NCI-H1048 (cell line): ENCODE measurements at places on chromosomes 6 and 20.

GRCh38 chr6:110201151-110201884, 21.1 kb downstream of the CDC40 start:
- DNase-seq, result no peak

- DNase-seq, result no peak
These were observed 22.9 kb upstream of the ZNF133 start for GRCh38 chr20:18265441-18265840.

GRCh38 chr20:18647777-18648176, 59.9 kb downstream of the DTD1 start:
- no peak for DNase-seq

DNA sequence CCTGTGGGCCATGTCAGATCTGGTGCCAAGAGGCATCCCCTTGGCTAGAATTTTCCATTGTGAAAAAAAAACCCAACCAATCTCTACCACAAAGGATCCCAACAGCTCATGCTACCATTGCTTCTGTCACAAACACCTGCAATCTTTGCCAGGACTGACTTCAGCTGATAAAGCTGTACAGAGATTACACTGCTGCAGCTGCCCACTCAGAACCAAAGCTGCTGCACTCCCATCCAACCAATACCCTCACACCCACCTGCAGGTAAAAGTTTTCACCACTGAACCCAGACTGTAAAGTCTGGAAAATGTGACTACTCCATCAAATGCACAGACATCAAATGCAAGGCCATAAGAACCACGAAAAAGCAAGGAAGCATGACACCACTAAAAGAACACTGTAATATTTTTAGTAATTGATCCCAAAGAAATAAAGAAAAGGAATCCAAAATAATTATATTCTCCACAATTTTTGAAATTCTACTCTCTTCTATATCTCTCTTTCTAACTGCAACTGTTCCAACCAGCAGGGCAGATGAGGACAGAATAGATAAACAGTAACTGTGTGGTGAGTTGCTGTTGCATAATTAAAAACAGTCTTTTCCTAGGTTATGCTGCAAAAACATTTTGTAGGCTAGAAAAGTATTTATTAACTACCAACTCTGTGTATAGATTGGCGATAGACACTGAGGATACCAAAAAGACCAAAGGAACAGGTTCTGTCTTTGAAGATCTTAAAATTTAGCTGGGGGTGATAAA, 128.0 kb upstream of the MCHR2 start:
- DNase-seq, result no peak

DNA sequence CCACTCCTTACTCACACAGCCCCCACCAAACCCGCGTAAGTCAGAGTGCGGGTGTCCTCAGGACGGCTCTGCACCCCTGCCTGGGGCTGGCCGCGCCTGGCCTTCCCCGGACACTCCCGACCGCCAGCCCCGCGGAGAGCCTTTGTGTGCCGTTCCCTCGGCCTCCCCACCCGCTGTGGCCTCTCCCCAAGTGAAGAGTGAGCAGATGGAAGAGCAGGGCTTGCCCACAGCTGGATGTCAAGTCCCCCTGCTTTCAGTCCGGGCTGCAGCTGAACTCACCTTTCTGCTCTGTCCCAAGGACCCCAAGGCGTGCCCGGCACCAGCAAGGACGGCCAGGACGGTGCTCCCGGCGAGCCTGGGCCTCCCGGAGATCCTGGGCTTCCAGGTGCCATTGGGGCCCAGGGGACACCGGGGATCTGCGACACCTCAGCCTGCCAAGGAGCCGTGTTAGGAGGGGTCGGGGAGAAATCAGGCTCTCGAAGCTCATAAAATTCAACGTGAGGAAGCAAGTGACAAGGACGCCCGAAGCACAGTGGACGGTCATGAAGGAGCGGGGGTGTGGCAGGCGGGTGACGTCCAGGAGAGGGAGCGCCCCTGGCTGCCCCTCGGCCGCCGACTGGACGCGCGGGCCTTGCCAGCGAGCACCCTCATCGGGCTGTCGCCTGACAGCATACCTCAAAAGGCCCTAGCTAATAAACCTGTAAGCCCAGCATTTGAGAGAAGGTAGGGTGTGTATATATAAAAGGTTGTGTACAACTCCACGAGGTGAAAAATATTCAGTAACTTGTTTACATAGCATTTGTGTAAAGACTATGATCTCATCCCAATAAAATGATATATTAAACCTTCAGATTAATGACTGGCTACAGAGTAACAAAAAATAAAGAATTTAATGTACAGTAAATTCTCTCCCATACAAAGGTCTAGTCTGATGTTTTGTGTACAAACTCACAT, 21.1 kb downstream of the TCFL5 start:
- no peak for DNase-seq

GRCh38 chr20:64138276-64138815, 25.9 kb upstream of the MYT1 start:
- DNase-seq, result no peak

GRCh38 chr6:144211160-144211559, 60.8 kb downstream of the STX11 start:
- no peak for DNase-seq

- DNase-seq, result no peak
These were observed 10.9 kb upstream of the GCM1 start for GRCh38 chr6:53159558-53159957.

- no peak for DNase-seq
These were observed 17.5 kb downstream of the ZNF391 start for GRCh38 chr6:27406085-27406484.

DNA sequence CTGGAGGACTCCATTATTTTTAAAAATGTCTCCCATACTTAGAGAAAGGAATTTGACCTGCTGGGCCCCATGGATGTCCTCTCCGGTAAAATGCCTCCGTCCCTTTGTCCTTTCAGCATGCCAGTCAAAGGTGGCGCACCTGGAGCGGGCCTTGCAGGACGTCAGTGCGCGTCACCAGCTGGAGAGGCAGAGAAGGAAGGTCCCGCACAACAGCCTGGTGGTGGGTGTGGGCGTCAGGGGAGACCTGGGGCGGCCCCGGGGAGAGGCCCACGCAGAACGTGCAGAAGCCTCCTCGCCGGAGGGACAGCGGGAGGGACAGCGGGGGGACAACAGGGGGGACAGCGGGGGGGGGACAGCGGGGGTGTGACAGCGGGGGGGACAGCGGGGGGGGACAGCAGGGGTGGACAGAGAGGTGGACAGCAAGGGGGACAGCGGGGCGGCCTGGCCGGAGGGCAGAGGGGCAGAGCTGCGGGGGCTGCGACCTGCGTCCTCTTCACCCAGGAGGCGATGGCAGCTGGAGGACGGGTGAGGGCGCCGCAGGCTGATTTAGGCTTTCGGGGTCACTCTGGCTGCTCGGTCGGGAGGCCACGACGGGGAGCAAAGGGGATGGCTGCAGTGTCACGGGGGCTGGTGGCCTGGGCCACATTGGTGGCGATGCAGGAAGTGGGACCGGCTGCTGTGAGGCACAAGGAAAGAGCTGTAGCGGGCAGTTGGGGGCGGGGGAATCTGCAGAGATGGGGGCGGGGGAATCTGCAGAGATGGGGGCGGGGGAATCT, 859 bp upstream of the KIF25 start:
- DNase-seq, result no peak

- DNase-seq, result no peak
These were observed 790 bp downstream of the TOX2 start for GRCh38 chr20:43915211-43916072.

DNA sequence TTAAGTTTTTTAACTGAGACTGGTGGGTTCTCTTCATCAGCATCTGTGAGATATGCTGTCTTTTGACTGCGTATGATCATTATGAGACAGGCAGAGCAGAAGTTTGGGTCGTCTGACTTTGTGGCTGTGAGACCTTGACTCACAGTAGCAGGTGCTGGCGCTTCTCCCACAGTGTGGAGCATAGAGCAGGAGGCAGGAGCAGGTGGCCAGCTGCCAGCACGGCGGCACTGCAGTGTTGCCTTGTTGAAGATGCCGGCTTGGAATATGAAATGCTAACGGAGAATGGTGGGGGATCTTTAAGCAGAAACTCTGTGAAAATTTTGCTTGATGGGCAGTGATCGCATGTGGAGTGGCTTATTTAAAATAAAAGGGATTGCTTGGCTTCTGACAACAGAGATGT, 105.0 kb downstream of the TIAM2 start:
- DNase-seq, result no peak

DNA sequence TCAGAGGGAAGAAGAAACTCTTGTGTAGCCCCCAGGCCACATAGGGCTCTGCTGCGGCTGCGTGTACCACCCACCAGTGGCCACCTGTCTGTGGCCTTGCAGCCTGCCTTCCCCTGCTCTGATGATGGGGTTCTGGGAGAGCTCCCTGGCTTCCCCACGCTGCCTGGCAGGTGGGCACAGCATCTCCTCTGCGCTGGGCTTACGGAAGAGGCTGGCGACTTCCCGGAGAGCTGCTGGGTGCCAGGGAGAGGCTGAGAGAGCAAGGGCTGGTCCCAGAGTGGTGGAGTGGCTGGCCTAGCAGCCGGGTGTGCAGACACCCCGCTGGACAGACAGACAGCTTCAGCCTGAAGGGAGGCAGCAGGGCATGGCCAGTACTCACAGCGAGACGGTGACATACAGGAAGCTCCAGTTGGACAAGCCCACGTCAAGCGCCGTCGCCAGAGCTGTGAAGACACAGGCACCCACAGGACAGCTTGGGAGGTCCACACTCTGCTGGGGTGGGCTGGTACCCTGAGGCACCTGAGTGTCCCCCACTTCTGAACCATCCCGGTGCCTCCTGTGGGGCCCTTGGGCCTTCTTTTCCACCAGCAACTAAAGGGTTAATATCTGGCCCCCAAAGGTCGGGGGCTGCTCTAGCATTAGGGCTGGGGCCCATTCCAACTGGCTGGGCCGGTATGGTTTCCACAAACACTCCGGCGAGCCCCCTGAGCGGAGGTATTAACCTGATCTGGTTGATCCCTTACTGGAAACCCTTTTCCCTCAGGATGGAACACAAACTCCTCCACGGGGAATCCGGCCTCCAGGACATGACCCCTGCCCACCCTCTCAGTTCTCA, 48.1 kb upstream of the CDH22 start:
- no peak for DNase-seq

- DNase-seq, result no peak
These were observed 35.0 kb downstream of the SESN1 start for GRCh38 chr6:109059571-109060021.

GRCh38 chr6:14913931-14914330, 331.9 kb upstream of the JARID2 start:
- no peak for DNase-seq

GRCh38 chr6:42960243-42961019, at the start of gene GNMT:
GNMT (plus strand) TSS chr6:42960754; CDS start chr6:42960768, 14 bp downstream.
- no peak for DNase-seq

- no peak for DNase-seq
These were observed 114.9 kb upstream of the PTPN1 start for GRCh38 chr20:50395251-50395729.

- DNase-seq, result no peak
These were observed 15.2 kb downstream of the GTPBP2 start for GRCh38 chr6:43613721-43614395.

DNA sequence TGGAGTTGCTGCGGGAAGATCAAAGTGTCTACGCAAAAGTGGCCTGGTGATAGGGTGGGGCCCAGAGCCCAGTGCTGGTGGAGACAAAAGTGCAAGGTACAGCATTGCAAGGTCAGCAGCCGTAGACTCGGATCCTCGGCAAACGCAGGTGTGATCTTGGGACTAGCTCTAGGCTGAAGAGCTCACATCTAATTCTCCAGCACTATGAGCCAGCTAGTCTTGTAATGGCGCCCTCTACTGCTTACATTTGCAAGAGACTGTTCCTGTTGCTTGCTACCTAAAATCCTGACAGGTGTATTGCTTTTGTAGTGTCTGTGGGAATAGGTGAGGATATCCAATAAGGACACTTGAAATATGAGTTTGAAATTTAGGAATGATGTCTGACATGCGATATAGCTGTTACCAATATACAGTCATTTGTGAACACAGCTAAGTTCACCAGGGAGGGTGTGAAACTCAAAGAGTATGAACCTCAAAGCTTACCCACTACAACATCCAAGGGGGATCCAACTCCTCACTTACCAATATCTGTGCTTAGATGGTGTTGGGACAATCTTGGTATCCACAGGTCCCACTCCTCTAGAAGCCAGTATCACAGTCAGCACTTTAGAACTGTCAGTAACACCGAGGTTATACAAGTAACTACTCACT, 58.4 kb downstream of the PDE7B start:
- no peak for DNase-seq

- no peak for DNase-seq
These were observed 188.4 kb upstream of the PHACTR1 start for GRCh38 chr6:12528136-12528535.

DNA sequence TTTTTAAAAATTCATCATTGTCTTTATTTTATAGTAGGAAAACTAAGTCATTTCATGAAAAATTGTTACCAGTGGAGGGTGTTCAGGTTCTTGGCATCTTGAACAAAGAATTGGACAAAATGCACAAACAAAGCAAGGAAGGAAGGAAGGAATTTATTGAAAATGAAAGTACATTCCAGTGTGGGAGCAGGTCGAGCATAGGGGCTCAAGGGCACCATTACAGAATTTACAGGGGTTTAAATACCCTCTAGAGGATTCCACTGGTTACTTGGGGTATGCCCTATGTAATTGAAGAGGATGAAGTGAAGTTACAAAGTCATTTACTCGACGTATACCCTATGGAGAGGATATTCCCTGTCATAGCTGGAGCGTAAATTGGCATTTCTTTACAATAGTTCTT, 37.4 kb upstream of the HDAC2 start:
- no peak for DNase-seq

- no peak for DNase-seq
These were observed 81.3 kb downstream of the AFDN start for GRCh38 chr6:167907837-167908681.

- no peak for DNase-seq
These were observed 61.4 kb downstream of the SYTL3 start for GRCh38 chr6:158711264-158711663.

- DNase-seq, result no peak
These were observed 87.7 kb upstream of the BEND3 start for GRCh38 chr6:107202876-107203468.

- DNase-seq, result no peak
These were observed 107.7 kb downstream of the PTPRK start for GRCh38 chr6:128412680-128413079.

- no peak for DNase-seq
These were observed 111.6 kb downstream of the TENT5A start for GRCh38 chr6:81640891-81641290.

DNA sequence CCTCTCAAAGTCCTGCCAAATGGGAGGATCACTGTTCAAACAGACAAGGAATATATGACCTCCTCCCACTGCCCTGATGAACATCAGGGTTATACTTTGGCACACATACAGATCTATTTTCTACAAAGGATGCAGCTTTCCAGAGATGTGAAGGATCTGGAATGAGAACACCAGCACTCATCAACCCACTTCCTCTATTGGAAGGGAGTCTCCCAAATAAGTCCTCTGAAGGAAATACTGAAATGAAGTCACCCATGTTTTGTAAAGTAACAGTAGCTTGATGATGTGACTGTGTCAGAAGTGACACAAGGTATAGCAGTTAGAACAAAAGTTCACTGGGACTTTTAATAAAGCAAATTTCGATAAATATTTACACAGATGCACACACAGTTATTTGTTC, 104.9 kb downstream of the OGFRL1 start:
- no peak for DNase-seq

GRCh38 chr6:147825848-147826247, 317.4 kb downstream of the SAMD5 start:
- DNase-seq, result no peak
